SHP77 treated with DMSO at 0.1 percent for 48 hours (cell line): ENCODE measurements at places on chromosomes 7 and 10.

DNA sequence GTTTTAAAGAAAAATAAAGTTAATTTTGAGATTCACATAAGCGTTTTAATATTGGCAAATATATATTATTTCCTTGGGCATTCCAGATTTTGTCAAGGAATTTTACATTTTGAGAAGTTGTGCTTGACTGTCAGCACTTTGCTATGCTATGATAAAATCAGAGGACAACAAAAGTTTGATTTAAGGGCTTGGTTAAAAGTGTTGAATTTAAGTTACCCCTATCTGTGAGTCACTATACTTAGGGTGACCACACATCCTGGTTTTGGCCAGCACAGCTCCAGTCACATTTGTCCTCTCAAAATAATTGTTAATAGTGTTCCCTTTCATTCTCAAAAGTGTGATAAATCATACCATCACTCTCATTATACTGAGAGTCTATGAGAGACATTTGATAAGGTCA, 34.2 kb upstream of the ANK3 start:
- DNase-seq: no peak

DNA sequence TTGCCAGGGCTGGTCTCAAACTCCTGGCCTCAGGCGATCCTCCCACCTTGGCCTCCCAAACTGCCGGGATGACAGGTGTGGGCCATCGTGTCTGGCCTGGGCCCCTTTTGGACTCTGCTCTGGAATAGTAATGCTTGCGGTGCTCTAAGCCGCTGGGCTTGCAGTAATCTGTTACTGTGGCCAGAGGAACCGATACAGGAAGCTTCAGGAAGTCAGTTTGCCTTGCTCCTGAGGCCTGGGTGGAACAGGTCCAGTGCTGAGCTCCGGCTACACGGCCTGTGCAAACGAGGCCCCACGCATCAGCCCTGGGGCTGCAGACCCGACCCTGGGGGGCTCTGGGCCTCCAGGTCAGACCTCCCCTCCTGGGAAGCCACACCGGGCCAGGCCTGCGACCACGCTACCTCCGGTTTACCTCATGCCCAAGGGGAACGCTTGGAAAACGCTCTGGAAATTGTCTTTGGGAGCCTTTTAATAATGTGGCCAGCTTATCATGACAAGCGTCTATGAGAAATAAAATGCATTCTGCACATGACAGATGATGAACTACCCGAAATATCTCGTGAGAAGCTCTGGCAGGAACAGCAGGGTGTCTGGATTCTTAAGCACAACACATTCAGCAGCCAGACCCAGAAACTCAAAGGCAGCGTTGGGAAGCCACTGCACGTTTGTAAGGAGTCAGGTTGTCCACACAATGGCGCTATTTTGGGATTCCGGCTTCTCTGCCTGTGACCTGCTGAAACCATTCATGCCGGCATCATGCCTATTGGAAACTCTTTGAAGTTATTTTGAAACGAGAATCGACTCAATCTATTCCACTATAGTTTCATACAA, 10.1 kb upstream of the ADAP1 start:
- DNase-seq: no peak

GRCh38 chr10:96387601-96388000, 28.8 kb upstream of the OPALIN start:
- DNase-seq: no peak

GRCh38 chr10:4249841-4250586, 465.0 kb upstream of the KLF6 start:
- DNase-seq: no peak

- DNase-seq: no peak
Measured at GRCh38 chr7:128203047-128203491, 38.0 kb upstream of the LEP start.

DNA sequence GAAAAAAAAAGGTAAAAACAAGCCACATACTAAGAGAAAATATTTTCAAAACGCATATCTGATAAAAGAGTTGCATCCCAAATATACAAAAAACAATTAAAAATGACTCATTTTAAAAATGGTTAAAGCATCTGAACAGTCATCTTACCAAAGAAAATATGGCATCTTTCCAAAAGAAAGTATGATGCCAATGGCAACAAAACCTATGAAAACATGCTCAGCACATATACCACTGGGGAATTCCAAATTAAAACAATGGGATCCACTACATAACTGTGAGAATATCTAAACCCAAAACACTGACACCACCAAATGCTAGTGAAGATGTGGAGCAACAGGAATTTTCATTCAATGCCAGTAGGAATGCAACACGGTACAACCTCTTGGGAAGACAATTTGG, 39.3 kb downstream of the VSTM2A start:
- DNase-seq: no peak

- DNase-seq: no peak
Measured at GRCh38 chr10:50398381-50398780, 147.1 kb upstream of the ASAH2 start.

DNA sequence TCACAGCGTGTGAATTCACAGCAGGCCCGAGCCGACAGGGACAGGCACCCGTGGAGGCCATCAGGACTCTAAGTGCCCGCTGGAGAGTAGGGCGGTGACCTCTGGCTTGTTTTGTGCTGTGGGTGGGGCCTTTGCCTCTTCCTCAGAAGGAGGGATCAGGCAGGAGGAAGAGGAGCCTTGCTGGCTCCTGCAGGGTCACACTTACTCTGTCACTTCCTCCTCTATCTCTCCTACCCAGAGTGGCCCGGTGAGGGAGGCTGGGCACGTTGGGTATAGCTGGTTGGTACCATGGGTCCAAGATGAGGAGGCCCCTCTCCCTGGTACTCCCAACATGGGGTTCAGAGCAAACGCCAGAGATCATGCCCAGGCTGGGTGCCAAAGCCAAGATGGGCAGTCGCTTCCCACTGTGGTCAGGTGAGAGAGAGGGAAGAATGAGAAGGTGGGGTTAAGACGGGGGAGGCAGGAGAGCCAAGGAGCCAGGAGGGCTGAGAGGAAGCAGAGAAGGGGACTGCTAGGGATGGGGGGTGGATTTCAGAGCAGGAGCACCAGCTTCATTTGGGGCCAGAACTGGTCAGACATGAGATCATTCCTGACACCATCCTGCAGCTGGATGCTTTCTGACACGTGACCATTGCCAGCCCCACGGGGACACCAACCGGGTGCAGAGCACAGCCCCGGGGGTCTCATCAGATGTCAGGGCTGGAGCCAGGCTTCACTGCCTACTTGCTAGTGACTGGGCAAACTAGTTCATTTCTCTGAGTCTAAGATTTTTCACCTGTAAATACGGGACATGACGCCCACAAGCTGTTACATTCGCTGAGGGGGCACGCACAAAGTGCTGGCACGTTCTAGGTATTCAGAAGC, 54.8 kb upstream of the CACUL1 start:
- DNase-seq: no peak

DNA sequence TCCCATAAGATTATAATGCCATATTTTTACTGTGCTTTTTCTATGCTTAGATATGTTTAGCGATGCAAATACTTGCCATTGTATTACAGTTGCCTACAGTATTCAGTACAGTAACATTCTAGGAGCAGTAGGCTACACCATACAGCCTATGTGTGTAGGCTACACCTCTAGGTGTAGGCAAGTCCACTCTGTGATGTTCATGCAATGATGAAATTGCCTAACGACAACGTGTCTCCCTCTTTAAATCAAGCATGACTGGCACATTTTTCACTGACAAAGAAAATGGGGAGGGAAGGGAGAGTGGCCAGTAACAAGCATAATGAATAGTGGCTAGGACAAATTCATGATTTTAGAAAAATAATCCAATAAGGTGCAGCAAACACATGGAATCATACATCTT, 1.7 kb downstream of the NCAPG2 start:
- no peak for DNase-seq

DNA sequence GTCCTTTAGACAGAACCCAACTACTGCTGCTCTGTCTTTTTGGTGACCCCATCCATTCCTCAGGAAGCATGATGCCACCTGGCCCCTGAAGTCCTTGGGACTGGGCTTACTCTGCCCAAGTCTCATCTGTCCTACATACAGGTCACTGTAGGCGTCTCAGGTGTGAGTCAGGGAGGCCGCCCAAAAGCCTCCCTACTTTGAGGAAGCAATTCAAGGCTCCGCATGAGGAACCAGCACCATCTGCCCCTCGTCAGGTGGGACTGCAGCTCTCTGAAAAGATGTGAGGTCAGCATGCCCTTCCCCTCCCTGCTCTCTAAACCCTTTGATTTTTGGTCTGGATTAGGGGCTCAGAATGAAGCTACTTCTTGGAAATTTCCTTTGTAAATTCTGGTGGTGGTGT, 354.8 kb downstream of the CXCL12 start:
- no peak for DNase-seq

- DNase-seq: no peak
Measured at GRCh38 chr10:15348579-15348978, 22.5 kb downstream of the FAM171A1 start.

DNA sequence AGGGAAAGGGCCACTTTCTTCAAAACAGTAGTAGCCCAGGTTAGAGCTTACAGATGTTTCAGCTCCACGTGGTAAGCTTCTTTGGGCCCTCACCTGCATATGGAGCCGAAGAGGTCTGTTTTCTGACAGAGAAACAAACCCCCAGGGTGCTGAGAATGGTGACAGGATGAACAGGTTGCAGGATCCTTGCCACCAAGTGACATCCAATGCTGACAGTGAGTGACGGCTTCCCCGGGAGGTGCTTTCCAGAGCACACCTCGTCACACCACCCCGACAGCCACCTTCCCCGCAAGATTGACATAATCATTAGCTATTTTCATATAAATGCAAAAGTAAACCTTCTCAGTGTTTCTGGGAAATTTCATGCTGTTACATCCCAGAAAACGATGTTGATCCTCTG, 109.3 kb upstream of the BTBD16 start:
- no peak for DNase-seq

DNA sequence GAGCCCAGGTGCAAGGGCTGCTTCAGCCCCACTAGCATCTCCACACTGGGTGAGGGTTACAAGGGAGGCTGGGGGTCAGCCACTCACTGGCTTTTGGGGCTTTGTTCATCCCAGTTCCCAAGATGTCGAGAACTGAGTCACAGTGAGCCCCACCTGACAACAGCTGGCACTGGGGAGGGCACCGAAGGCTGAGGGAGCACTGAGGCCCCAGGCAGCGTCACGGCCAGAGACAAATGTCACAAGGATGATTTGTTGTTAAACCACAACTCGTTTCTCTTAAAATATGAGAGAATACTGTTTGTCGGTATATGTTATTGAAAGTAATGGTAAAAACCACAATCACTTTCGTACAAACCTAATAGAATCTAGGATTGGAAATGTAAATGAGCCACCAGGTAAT, 219.9 kb downstream of the CELF2 start:
- DNase-seq: no peak

DNA sequence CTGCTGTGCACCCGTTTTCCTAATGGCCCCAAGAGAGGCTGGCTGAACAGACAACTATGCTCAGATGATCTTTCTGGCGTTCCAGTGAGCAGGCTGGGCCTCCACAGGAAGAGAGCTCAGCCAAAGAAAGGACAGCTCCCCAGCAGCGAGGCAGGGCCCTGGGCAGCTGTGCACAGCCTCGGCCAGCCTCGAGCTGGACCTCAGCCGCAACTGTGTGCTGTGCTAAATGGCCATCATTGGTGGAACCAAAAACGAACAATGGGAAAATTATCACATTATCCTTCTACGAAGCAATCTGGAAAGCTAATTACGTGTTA, 97.5 kb downstream of the CTBP2 start:
- DNase-seq: no peak

DNA sequence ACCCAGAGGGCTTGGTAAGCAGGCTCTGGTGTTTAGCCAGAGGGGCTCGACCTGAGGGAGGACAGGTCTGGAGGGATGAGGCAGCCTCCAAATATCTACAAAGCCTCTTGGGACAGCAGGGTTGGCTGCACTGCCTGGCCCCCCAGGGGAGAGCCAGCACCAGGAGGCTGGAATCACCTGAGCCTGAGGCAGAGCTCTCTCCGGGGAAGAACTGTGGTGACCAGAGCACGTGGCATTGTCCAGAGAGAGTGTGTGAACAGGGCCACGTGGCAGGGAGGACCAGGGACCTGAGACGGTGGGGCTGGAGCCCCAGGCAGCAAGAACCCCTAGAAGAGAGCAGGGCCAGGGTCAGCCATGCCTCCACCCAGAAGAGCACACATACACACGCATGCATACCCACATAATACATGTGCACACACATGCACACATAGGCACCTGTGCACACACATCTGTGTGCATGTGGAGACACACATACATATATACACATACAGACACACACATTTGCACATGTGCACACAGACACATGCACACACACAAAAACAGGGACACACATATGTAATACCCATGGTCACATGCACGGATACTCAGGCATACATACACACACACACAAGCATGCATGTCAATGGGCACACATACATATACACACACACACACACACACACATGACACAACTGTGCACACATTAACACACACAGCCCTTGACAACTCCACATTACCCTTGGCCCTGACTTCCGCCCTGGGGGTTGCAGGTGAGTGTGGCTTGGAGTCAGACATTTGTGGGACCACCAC, 94.9 kb downstream of the MYL10 start:
- no peak for DNase-seq

GRCh38 chr7:204326-204725, 12.0 kb downstream of the FAM20C start:
- DNase-seq: no peak

GRCh38 chr7:94559972-94560371, 50.4 kb downstream of the CASD1 start:
- no peak for DNase-seq

- DNase-seq: no peak
Measured at GRCh38 chr7:51006483-51007235, 224.0 kb upstream of the GRB10 start.

GRCh38 chr7:112985377-112985987, 101.1 kb downstream of the GPR85 start:
- no peak for DNase-seq

DNA sequence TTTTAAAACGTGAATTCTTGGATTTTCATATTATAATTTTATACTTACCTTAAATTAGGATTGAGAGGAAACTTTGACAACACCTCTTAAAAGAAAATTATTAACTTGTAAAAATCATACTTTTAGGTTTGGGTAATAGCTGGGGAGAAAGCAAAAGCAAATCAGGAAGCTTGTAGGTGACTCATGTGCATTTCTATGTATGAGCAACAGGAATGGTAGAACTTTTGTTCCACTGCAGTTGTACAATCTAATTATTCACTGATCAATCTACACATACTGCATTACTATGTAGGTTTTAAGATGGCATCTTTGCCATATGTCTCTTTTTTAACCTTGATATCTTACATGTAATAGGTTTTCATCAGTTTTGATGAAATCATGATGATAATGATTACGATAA, 223.2 kb downstream of the PRKG1 start:
- DNase-seq: no peak

GRCh38 chr7:134686786-134687185, 40.1 kb downstream of the BPGM start:
- no peak for DNase-seq
